ENCODE measurements at places on chromosomes 5 and 9.

DNA sequence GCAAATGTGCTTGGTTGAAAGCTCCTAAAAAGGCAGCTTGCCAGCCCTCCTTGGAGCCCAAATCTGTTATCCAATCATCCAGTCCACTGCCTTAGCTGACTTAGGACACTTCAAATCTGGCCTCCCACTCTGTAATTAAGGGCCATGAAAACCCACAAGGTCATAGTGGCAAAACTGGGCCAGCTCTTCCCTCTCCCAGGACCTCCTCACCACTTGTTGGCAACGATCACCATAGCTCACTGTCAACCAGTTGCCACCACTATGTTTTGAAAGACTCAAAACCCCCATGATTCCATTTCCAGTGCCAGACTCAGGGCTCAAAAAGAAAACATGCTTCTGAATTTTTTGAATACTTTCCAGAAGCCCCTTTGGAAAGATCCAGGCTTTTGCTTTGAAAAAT lies 107.5 kb downstream of the NREP start:
- DNase-seq: no peak

DNA sequence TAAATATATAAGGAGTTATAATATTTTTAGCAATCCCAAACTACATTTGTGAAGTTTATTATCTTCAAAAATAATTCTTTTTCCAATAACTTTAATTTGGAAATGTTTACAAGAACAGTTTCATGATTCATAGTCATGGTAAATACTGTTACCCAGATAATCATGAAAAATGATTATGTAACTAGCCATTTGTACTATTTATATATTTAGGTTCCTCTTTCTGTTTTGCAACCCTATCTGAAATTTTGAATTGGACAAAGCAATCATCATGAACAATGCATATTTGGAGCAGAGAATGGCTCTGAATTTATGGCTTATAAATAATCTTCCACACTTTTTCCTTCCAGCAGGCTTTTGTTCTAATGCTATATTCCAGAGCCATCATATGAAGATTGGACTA lies 499.7 kb downstream of the SLCO4C1 start:
- DNase-seq: no peak

GRCh38 chr9:124580186-124580585 lies 73.0 kb upstream of the NR5A1 start:
- DNase-seq: no peak

DNA sequence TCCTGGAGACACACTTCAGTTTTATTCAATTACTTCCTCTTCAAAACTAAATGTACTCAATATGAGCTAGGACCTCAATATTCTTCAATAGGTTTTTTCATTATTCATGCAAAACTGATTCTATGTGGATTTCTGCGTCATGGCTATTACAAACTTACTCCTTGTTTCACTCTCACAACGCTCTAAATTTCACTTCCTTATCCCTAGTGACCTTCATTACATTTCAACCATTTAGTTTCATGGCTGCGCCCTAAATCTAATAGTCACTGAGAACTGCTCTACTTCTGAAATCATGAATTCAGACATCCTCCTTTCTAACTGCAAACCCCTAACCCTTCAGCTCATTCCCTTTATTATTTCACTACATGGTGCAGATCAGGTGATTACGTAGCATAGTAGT lies 93.9 kb downstream of the SLC25A46 start:
- no peak for DNase-seq

GRCh38 chr5:92222449-92222848 lies 839.3 kb upstream of the ARRDC3 start:
- DNase-seq: no peak

DNA sequence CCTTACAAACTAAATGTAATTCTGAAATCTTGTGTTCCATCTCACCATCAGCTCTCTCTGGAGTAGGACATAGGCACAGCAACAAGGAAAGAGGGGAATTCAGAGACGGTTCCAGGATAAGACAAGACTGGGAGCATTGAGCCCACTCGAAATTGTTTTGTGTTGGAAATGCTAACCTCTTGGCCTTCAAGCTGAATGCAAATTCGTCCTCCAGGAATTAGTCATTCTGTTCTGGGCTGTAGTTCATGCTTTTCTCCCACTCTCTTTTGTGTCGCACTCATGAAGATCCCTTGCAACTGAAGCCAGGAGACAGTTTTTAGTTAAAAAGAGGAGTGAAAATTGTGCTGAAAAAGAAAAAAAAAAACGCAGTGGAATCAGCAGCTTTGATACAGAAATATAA lies 121.7 kb upstream of the SEMA6A start:
- DNase-seq: no peak

DNA sequence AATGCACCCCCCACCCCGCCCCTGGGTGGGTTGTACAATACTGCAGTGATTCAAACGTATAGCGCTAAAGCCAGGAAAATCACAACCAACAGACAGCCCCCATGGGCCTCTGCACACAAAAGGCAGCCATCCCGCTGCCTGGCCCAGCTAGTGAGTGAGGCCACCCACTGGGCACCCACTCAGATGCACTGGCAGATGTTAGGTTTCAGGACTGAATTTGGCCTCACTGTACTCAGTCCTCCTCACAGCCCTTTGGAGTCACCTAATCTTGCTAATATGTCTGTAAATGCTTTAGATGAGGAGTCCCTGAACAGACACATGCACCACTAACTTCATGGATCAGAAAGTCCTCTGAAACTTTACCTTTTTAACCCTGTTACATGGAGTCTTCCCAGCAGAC lies 87.7 kb downstream of the FSTL4 start:
- no peak for DNase-seq

DNA sequence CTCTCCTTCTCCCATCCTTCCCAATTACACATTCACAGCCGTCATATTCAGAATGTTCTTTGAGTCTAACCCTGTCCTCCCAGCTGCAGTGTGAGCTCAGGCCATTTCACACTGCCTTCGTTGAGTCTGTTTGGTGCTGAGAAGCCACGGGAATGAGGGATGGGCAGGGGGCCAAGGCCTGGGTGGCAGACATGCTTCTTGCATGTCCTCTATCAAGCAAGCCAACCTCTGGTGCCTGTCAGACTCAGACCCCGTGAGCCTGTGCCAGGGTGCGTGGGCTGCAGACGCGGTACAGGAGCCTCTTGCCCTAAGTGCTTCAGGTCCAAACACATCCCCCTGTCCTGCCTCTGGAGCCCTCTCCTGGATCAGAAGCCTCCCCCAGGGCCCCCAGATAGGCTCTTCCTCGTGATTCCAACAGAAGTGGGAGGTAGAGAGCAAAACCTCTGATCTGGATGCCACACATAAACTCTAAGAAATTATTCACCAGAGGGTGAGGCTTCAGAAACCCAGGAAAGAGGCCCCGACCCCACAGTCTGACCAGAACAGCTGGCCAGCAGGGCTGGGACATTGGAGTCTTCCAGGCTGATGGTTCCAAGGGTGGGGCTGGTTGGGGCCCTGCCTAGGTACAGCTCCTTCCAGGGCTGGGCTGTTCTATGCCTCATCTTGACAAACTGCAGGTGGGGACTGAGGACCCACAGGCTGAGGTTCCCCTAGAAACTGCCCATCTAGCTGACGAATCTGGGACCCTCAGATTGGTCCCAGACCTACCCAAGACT lies 46.7 kb upstream of the CDKN2AIPNL start:
- no peak for DNase-seq

DNA sequence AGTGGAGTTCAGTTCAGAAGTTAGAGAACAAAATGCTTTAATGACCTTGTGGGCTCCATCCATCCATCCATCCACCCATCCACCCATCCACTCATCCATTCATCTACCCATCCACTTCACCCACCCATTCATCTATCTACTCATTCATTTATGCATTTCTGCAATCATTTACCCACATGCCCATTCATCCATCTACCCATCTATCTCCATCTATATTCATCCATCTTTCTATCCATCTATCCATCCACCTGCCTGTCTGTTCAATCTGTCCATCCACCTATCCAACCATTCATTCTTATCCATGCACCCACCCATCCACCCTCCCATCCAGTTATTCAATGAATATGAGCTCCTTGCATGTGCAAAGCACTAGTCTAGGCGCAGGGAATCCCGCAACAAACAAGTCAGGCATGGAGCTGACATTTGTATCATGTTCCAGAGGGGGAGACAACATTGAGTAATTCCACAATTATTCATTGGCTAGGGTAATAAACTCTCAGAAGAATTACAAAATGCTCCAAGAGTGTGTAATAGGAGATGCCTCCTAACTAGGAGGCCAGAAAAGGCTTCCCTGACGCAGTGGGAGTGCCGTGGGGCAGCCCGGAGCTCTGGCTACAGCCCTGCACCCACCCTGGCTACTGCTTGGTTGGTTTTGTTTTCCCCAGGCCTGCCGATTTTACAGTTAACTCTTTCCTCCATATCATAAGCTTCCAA lies 211.2 kb downstream of the NXNL2 start:
- DNase-seq: no peak

- no peak for DNase-seq
These were observed 530.3 kb upstream of the KLF4 start for GRCh38 chr9:108019821-108020220.

All from naive thymus-derived CD4-positive, alpha-beta T cell (primary cell).